ENCODE measurements at places on chromosomes 1 and 21.

DNA sequence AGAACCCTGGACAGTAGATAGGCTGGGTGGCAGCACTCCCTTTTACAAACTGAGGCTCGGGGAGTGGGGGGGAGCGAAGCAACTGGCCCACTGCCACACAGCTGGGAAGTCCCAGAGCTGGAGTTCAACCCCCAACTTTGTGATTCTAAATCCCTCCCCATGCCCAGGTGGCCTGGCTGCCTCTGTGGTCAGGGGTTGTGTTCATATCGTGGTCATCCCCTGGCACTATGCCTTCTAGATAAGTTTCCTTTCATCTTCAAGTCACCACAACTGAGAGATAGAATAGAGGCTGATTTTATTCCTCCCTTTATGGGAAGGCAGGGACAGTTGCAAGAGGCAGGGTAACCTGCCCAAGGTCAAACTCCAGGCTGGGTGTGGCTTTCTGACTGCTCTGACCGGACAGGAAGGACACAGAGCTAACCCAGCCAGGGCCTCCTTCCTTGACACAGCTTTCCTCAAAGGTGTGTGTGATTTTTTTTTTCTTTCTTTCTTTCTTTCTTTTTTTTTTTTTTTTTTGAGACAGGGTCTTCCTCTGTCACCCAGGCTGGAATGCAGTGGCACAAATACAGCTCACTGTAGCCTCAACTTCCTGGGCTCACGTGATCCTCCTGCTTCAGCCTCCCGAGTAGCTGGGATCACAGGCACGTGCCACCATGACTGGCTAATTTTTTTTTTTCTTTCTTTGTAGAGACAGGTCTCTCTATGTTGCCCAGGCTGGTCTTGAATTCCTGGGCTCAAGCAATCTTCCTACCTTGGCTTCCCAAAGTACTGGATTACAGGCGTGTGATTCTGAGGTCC lies 18.4 kb upstream of the TNFRSF1B start:
- peak; percentile 17 for DNase-seq

GRCh38 chr1:177945943-177946650 lies 23.8 kb downstream of the SEC16B start:
- peak; percentile 66 for DNase-seq

GRCh38 chr1:91761295-91761721 lies 124.6 kb downstream of the TGFBR3 start:
- no peak for DNase-seq

GRCh38 chr21:25343774-25344545 lies 263.3 kb downstream of the MRPL39 start:
- no peak for DNase-seq

- no peak for DNase-seq
These were observed 1260.7 kb downstream of the PLA2G4A start for GRCh38 chr1:188089461-188089860.

- no peak for DNase-seq
These were observed 111.0 kb downstream of the NTNG1 start for GRCh38 chr1:107251839-107252238.

DNA sequence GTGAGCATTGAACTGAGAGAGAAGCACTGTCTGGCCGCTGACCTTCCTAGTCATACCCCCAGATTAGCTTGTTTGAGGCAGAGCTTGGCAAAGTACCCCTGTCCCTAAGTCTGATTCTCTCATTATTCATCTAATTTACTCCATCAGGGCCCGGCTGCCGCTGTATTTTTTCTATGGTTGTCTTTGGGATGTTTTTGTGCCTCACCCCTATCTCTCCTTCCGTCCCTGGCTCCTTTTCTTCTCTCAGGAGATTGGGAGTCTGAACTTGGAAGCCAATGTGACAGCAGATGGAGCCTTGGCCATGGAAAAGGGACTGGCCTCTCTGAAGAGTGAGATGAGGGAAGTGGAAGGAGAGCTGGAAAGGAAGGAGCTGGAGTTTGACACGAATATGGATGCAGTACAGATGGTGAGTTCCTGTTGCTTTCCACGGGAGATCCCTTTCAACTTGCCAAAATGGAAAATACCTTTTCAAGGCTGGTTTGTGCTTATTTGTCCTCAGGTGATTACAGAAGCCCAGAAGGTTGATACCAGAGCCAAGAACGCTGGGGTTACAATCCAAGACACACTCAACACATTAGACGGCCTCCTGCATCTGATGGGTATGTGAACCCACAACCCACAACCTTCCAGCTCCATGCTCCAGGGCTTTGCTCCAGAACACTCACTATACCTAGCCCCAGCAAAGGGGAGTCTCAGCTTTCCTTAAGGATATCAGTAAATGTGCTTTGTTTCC lies 53.9 kb downstream of the LAMC2 start:
- DNase-seq, result no peak

DNA sequence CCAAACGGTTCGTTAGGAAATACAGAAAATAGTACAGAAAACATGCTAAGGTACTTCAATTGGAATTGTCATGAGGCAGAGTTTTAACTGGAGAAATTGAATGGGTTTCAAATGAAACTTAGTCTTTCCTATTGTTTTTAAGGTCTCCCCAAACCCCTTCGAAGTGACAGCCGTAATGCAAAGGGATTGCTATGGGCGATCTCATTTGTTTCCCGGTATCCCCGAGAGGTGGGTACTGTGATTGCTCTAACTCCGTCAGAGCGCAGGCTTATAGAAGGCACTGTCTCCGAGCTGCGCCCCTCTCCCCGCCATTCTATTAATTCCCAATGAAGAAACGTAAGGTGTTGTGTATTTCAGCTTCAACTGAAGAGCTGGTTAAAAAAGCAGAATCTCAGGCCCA lies 22.0 kb upstream of the RNF187 start:
- no peak for DNase-seq

DNA sequence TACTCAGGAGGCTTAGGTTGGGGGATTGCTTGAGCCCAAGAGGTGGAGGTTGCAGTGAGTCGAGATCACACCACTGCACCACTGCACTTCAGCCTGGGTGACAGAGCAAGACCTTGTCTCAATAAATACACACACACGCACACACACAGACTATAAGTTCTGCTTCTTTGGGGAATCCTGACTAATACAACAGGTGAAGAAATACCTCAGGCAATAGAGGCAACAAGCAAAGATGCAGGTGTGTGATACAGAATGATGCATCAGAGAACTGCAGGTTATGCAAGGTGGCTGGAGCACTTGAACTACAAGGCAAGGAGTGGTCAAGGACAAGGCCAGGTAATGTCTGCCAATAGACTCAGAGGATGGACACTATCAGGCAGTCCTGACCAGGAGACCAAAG lies 117.6 kb upstream of the ZNF678 start:
- DNase-seq, result no peak

DNA sequence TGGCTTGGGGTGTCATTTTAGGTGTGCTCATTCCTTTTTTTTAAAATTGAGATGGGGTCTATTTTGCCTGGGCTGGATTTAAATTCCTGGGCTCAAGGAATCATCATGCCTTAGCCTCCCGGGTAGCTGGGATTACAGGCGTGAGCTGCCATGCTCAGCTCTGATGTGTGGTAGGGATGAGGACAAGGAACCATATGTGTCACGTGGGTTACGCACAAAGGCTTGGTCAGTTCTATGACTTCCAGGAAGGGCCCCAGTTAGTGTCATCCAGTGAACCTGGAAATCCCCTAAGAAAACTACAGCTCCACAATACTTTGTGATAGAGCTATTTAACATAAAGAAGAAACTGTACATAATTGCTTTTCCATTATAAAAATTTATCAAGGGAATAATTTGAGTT lies 6.7 kb upstream of the METTL25B start:
- DNase-seq, result no peak

DNA sequence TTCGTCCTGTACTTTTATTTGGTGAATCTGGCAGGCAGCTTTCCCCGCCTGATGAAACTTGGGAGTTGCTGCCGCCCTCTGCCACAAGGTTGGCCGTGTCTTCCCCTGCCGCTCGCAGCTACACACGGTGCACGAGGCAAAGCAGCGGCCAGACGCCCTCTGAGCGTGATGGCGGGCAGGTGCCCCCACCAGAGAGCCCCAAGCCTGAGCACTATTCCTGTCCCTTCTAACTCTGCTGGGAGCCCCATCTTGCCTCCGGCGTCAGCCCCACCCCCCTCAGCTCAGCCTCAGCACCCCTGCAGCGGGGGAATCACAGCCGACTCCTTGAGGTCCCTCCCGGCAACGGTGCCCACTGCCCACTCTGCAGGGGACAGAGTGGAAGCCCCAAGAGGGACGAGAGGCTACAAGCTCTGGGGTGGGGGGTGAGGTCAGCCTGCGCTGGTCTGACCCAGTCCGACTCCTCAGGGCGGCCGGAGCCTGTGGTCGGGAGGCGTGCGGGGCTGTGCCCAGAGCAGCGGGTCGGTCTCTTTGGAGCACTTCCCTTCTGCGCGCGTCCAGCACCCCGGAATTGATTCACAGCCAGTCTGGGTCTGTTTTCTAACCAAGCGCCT lies 41.3 kb downstream of the RIPK4 start:
- DNase-seq, result no peak

GRCh38 chr1:3714284-3714741 lies 37.9 kb upstream of the CCDC27 start:
- no peak for DNase-seq

DNA sequence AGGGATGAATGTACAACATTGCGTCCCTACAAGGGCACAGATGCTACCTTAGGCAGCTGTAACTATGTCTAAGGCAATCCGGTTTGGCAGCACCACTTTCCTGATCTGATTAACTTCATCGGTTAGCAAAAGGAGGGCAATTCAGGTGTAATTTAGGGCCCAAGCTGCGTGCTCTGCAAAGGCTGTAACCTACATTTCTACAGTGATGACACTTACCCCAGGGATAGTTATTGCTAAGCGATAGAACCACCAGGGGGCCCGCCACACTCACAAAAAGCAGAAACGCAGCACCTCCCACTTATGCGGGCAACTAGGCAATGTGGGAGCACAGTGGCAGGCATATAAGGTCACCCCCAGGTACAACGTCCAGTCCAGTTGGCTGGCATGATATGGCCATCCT lies 113.5 kb downstream of the GDAP2 start:
- peak; percentile 32 for DNase-seq

- DNase-seq, result peak; percentile 93
These were observed at the start of gene CBR1 for GRCh38 chr21:36069713-36070583. CBR1 (plus strand) TSS chr21:36070024; CDS start chr21:36070116, 92 bp downstream.
